ENCODE measurements at places on chromosomes 5 and 9.

GRCh38 chr9:89731262-89732182 is 126.7 kb downstream of the GADD45G start:
- DNase-seq = no peak

DNA sequence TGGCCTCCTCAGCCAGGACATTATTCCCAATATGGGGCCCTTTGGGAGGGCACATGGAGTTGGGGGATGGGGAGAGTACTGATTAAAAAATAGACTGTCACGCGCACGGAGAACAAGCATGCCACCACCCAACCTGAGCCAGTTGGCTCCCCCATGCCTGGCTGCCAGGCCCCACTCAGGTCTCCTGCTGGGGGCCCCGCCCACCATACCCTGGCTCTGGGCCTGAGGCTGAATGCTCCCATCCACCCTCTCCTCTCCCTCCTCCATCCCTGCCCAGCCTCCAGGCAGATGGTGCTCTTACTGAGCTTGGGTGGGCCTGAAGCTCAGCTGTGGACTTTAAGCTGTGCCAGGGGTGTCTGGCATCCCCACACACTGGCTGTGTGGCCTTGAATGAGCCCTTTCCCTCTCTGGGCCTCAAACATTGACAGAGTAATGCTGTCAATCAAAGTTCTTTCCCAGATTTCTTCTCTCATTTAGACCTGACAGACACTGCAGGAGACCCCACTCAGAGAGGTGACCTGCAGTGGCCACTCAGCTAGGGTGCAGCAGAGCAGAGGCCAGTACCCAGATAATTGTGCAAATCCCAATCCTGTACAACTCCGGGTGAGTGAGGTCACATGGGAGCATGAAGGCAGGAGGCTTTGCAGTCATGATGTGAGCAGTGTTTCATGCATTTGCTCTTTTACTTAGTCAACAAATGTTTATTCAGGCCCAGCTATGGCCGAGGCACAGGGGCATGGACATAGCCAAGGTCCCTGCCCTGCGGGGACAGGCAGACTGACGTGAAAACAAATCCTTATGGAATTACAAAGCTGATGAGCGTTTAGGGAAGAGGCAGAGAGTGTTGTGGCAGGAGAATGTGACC is 9.8 kb upstream of the SYNPO start:
- no peak for DNase-seq

DNA sequence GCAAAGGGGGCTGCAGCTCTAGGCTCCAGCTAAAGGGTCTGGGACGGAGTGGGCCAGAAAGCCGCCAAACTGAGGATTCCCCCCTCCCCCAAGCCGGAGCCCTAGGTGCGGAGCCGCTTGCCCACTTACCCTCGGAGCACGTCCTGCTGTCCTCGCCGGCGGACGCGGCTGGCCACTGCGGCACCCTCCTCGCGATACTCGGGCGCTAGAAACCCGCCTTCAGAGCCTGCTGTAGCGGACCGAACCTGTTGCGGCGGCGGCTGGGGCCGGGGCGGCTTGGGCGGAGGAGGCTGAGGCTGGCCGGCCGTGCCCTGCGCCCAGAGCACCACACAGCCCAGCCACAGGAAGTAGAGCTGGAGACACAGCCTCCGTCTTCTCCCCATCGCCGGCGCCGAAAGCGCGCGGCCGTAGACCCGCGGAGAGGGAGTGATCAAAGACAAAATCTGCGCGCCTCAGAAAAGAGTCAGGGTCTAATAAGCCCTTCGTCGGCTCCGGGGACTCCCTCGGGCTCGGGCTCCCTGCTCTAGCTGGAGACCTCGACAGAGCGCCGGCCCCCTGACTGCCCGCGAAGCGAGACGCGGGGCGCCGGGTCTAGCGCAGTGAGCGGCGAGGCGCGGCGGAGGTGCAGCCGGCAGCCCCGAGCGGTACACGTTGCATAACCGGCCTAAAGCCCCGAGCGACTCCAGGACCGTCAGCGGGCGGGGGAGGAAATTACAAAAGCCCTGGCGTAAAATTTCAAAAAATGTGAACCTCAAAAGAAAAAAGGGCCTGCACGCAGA is 635 bp downstream of the FBN2 start:
- DNase-seq = no peak

DNA sequence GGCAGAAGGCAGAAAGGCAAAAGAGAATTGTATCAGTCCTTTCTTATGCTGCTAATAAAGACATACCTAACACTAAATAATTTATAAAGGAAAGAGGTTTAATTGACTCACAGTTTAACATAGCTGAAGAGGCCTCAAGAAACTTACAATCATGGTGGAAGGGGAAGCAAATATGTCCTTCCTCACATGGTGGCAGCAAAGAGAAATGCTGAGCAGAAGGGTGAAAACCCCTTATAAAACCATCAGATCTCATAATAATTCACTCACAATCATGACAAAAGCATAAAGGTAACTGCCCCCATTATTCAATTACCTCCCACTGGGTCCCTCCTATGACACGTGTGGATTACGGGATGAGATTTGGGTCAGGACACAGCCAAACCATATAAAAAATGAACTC is 312.5 kb upstream of the PTGER4 start:
- no peak for DNase-seq

- peak; percentile 20 for DNase-seq
These were observed 21.1 kb downstream of the SRFBP1 start for GRCh38 chr5:121982893-121983285.

DNA sequence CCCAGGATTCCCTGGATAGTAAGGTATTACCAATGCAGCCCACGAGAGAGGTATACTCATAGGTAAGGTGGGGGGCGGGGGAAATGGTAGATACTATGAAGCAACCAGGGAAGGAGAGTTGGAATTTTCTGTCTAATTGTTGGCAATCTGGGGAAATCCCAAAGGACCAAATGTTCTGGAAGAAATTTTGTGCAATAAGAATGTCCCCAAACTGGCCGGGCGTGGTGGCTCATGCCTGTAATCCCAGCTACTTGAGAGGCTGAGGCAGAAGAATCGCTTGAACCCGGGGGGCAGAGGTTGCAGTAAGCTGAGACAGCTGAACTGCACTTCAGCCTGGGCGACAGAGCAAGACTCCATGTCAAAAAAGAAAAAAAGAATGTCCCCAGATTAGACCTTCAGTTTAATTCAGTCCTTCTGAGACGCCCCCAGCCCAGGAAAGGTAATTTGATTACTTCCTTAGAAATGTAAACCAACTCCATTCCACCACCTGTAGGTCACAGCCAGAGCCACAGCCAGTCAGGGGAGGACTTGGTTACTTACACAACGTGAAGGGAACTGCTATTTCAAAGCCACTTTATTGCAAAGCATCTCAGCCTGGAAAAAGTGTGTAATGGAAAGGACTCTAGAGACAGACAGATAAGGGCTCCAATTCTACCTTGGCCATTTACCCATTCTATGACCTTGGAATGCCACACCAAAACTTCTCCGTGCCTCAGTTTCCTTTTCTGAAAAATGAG is 50.0 kb upstream of the KLF4 start:
- DNase-seq = no peak

- DNase-seq = no peak
These were observed 5.1 kb upstream of the CDC42SE2 start for GRCh38 chr5:131258733-131259132.

DNA sequence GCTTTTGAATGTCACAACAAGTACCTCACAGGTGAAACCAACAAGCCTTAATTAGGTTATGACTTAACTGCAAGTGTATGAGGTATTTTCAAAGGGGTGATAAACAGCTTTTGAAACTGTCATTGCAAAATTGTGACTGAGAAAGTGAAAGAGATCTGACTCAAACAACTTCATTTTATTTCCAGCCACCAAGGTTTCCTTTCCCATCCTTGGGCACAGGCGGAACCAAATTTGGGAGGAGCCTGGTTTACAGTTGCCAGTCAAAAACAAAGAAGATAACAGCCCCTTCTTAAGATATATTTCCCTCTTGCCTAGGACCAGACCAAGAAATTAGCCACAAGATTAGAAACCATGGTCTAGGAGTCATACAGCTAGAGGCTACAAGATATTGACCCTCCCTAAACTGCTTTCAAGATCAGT is 417.1 kb downstream of the CSNK1G3 start:
- no peak for DNase-seq

DNA sequence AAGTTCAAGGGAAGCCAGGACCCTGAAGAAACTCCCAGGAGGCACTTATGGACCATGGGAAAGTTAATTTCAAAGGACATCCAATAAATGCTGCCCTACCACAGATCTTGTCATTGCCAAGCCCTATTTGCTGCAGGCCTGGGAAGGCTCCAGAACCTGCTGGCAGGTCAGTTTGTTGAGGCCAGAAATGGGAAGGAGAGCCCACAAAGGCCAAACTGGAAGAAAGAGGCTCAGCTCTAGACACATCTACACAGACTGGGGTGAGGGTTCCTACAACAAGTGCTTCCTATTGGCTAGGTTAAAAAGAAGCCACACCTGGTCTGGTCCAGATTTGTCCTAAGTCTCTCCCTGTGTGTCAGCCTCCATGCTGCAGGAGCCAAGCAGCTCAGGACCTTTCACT is 94.4 kb downstream of the SIL1 start:
- no peak for DNase-seq

GRCh38 chr5:6565492-6565891 is 67.4 kb downstream of the NSUN2 start:
- no peak for DNase-seq

DNA sequence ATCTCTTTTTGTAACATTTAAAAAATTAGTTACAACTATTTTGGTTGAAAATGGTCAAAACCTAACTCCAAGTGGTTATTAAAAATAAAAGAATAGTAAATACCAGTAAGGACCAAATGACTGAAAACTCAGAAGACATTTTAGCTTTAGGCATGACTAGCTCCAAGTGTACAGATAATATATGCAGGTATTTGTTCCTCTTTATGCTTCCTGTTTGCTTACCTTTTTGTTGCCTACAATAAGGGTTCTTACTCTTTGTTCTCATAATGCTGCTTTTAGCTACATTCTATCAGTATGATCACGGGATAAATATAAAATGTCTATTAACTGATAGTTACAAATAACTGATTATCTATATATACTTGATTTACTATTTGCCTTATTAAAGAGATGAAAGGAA is 259.6 kb downstream of the CDH12 start:
- no peak for DNase-seq

- DNase-seq = no peak
These were observed 1.1 kb upstream of the FOXB2 start for GRCh38 chr9:77018058-77018968.

DNA sequence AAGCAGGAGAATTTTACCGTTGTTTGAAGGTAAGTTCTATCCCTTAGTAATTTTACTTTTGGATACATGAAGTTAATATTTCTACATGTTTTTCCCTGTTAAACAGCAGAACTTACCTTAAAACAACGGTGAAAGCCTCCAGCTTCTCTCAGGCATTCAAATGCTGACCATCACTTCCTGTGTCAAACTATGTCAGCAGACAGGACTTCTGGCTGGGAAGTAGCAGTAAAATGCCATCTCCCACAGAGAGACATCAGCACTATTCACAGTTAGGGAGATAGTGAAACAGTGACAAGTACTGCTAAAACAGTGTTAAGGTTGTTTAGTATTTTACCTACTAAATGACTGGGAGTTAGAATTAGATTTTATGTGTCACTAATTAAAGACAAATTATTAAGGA is 34.2 kb upstream of the GOLGA1 start:
- no peak for DNase-seq

DNA sequence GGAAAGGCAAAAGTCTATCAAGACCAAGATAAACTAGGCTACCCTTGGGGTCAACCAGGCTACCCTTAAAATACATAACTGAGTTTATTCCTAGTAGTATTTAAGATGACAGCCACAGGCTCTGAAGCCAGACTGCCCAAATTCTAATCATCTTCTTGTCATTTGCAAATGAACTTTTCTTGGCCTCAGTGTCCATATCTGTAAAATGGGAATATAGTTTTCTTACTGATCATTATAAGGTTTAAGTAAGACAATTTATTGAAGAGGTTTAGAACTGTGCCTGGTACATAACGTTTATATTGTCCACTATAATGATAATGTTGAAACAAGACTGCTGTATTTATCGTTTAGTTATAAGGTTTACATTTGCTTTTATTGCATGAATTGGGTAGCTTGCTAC is 112.5 kb downstream of the SLC12A2 start:
- DNase-seq = no peak

GRCh38 chr5:78985116-78985724 is at the start of gene ARSB:
Gene ARSB (minus strand): TSS chr5:78985310. CDS start chr5:78985248, 62 bp downstream.
- DNase-seq = peak; percentile 33

DNA sequence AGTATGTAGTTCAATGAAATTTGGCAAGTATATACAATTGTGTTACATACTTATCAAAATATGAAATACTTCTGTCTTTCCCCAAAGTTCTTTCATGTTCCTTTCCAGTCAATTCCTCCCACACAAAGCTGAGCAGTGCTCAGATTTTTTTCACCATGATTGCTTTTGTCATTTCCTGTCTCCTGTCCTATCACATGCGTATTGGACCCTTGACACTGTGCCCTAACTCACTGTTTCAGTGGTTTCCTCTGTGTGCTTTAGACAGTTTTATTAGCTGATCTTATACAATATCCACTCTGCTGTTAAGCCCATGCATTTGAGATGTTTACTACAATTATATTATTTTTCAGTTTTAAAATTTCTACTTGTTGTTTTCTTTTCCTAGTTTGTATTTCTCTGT is 463.6 kb upstream of the MEF2C start:
- no peak for DNase-seq

DNA sequence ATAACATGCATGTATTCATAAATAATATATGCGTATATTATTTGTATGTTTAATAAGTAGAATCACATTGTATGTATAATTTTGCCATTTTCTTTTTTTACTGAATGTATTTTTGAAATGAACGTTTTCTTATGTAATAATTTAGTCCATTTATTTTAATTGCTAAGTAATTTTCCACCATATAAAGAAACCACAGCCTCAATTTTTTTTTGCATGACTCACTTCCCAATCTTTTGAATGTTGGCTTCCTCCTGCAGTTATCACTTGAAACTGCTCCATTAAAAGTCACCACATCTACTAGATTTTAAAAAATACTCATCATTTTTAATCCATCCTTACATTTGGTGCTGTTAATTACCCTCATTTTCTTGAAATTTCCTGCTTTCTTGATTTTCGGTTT is 363.3 kb upstream of the MEF2C start:
- no peak for DNase-seq

DNA sequence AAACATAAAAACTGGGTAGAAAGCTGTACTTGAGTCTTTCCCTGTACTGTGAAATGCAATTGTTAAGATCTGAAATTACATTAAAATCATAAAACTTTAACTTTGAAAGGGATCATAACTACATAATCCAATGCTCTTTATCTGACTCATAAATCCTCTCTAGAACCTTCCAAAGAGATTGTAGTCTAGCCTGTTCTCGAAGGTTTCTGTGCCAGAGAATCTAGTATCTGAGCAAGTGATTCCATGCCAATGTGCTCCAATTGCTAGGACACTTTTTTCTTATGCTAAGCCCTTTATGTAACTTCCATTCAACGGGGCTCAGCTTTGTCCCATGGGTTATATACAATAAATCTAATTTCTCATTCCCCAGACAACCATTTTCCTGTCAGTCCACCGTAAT is 21.1 kb downstream of the DDX31 start:
- DNase-seq = no peak
